Activated naive CD8-positive, alpha-beta T cell treated with anti-CD3 and anti-CD28 coated beads for 36 hours (primary cell): ENCODE measurements at places on chromosomes 16 and 17.

DNA sequence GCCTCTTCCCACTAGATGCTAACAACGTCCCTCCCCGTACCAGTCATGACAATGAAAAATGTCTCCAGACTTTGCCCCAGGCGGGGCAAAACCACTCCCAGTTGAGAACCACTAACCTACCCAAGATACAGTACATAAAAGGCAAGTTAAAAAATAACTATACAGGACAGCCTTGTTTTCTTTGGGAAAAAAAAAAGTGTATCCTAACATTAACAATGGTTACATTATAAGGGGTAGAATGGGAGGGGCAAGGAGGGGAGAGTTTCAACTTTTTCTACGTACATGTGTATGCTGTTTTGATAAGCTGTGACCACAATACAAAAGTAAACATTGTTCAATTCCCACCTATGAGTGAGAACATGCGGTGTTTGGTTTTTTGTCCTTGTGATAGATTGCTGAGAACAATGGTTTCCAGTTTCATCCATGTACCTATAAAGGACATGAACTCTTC lies 94.9 kb downstream of the TOX3 start:
- no peak for DNase-seq

- DNase-seq = no peak
These were observed 18.5 kb downstream of the CCDC42 start for GRCh38 chr17:8725881-8726876.

DNA sequence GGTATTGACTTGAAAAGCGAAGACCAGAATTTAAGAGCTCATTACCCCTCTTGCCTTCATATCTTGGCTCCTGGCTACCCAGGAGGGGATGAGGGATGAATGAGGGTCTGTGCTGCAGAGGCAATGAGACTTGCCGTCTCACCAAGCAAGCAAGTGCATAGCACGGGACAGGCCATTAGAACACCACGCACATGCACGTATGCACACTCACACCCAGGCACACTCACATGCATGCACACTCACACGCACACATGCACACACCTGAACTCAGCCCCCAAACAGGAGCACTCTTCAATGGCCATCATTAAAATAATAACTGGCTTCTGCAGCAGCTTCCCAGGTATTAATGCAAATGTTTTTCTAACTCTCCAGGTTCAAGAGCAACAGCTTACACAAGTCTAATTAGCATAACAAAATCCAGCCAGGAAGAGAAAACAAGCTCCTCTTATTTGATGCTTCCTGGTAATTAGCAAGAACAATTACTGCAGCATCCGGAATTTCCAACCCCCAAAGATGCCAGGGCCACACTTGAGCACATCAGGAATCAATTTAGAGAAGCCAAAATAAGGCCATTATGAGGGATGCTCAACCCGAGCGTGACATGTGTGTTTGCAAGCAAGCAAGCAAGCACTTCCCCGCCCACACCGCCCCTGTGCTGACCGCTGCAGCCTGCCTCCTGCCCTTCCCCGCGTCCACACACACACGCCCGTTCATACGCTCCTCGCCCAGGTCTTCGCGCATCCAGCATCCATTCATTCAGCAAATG lies 171.6 kb upstream of the TNRC6C start:
- DNase-seq = no peak

- no peak for DNase-seq
These were observed 21.0 kb upstream of the YWHAE start for GRCh38 chr17:1420981-1421380.

GRCh38 chr16:31032736-31033708 lies at the start of gene STX4:
TSS of gene STX4 (plus strand) at chr16:31033558. CDS start at chr16:31033806, 248 bp downstream.
- DNase-seq = peak; percentile 94

- peak; percentile 42 for DNase-seq
These were observed 42.7 kb downstream of the XPO6 start for GRCh38 chr16:28168991-28169554.

GRCh38 chr17:44187131-44187899 lies 543 bp downstream of the TMUB2 start:
- no peak for DNase-seq

GRCh38 chr16:84739349-84740124 lies 39.7 kb downstream of the USP10 start:
- no peak for DNase-seq

DNA sequence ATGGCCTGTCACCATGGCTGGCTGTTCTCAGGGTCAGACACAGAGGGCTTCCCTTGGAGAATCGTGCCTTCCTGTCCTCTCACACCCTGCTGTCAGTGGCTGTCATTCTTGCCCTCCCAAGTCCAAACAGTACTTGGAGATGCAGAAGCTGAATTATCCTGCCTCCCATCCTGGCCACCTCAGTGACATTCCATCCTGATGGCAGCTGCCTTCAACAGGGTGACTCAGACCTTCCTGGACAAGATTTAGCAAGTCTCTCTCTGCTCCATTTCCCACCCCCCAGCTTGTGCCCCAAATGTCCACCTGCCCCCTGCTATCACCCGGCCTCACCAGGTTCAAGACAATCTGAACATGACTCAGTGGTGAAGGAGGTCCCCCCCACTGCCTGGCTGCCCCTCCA lies 4.8 kb upstream of the KRT36 start:
- DNase-seq = no peak
